ENCODE measurements at places on chromosomes 3 and 15.

- DNase-seq = no peak
These were observed 780.4 kb upstream of the ALCAM start for GRCh38 chr3:104586344-104586743.

DNA sequence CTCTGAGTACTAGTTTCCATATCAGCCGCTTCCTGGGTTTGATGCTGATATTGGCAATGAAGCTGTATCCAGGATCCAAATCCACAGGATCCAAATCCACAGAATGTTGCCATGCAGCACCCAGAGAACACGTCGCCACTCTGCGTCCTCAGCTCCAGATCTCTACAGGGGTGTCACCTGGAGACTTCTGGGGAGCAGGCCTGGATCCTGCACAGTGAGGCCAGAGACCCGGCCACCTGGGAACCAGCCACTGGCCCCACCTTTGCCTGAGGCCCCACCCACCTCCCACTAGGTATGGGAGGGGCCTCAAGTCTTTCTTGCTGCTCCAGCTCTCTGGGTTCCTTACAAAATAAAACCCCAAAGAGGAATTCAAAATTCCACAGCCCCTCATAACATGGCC, 123.9 kb downstream of the LRRK1 start:
- no peak for DNase-seq

GRCh38 chr15:26970712-26971210, at the start of gene GABRG3:
Gene GABRG3, plus strand, starts transcription at chr15:26971181.
- DNase-seq = no peak

GRCh38 chr3:158642005-158642404, 2.3 kb upstream of the GFM1 start:
- no peak for DNase-seq

DNA sequence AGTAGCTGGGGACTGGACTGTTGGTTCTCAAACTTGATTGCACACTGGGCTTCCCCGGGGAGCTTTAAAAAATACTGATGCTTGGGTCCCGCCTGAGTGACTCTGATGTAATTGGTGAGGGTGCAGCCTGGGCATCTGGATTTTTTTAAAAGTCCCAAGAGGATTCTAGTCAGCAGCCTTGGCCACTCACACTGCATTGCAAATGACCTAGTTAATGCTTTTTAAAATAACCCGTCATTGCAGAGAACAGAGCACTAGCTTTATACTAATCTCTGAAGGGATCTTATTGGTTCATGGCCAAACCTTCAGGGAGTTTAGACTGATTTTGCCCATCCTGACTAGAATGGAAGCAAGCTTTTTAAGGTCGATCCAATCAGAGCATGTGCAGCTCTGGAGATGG, 310.6 kb upstream of the PROK2 start:
- DNase-seq = no peak

DNA sequence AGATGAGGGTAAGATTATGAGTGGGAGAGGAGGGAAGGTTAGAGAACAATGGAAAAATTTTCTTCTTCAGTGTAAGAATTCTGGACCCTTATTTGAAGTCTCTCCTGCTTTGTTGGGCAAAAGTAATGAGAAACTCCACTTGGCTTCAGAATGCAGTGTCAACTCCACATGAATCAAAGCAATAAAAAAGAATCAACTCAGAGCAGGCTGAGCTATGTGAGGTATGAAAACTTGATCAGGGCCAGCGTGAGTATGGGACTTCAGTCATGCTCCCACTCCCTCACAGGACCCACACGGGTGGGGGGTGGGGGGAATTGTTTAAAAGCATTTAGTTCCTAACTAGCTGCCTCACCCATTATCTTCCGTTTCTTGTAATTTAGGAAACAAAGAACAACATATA, 502.2 kb downstream of the PDCD6IP start:
- no peak for DNase-seq

DNA sequence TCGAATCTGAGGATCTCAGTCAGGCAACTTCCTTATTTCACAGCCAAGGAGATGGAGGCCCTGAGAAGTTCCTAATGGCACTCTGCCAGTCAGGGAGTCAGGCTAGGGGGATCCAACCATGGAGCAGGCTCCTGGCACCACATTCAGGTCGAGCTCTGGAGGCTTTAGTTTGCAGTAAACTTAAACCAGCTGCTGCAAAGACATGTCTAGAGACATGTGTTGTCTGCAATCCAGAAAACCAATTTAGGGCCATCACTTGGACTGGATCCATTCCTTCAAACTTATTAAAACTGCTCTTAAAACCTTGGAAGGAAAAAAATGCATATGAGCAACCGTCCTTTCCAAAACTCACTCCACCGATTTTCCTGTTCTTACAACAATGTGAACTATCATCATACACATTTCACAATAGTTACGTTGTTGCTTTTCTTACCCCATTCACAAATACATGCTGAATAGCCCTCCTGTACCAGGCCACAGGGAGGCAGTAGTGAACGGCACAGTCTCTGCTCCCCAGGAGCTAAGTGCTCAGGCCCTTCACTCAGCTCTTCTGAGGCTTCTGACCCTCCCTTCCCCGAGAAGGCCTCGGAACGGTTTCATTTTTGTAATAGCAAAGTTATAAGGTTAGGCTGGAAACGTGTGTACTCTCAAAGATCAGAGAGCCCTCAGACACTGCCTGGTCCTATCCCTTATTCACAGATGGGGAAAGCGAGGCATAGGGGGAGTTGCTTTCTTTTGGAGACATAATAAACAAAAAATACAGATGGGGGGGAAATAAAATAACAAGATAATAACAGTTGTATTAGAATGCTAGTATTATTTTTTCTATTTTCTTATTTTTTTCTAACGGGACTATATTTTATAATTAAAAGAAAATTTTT, 20.1 kb downstream of the RFT1 start:
- peak; percentile 50 for DNase-seq

GRCh38 chr15:56732135-56732885, 999 bp downstream of the ZNF280D start:
- no peak for DNase-seq

- peak; percentile 81 for DNase-seq
These were observed 6.7 kb upstream of the PSTPIP1 start for GRCh38 chr15:76987896-76988860.

- DNase-seq = no peak
These were observed 421.7 kb downstream of the TUSC7 start for GRCh38 chr3:117131259-117131658.

DNA sequence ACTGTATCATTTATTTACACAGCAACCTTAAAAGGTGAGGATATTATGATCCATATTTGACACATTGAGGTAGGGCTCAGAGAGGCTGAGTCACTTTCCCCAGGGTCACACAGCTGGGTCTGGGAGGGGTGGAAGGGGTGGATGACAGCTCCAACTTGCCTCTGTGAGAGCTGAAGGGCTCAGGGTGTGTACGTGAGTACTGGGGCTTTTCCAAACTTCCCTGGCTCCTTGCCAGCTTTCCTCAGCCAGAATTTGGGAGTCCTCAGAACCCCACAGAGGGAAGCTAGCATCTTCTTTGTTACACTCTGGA, 58.3 kb upstream of the SLC6A11 start:
- peak; percentile 13 for DNase-seq

DNA sequence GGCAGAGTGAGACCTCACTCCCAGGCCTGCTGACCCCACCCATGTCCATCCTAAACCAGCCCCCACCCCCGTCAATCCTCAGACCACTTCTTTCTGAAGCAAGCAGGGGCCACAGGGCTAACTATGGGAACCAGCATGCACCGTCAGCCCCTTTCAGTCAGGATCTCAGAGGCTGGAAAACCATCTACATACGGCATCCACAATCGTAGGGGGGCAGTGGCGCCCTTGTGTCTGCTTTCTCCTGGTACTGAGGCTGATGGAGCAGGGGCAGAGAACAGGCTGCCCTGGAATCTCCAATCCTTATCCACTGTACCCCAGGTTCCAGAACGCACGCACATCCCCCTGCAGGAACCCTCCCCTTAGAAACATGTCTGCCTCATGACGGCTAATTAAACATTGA, 56.6 kb downstream of the XXYLT1 start:
- DNase-seq = no peak

- DNase-seq = no peak
These were observed 25.9 kb downstream of the CSTA start for GRCh38 chr3:122350814-122351418.

GRCh38 chr3:34202975-34203374, 404.5 kb downstream of the PDCD6IP start:
- no peak for DNase-seq

DNA sequence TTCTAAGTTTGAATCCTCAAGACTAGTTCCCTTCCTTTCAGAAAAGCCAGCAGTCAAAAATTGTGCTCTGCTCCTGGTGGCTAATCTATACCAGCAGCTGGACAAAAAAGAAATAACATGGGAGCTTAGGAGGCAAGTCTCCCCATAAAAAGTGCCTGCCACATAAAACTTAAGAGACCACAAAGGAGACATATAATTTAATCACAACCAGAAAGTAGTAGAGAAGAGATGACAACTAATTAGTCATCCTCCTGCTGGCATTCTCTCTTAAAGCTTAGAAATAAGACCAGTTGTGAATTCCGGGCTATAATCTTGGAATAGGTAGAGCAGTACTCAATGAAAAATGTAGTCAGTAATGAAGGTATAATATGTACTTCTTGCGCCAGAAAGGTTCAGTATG, 20.2 kb upstream of the IMPG2 start:
- DNase-seq = no peak

GRCh38 chr3:39263576-39263975, 16.3 kb downstream of the CX3CR1 start:
- DNase-seq = no peak

DNA sequence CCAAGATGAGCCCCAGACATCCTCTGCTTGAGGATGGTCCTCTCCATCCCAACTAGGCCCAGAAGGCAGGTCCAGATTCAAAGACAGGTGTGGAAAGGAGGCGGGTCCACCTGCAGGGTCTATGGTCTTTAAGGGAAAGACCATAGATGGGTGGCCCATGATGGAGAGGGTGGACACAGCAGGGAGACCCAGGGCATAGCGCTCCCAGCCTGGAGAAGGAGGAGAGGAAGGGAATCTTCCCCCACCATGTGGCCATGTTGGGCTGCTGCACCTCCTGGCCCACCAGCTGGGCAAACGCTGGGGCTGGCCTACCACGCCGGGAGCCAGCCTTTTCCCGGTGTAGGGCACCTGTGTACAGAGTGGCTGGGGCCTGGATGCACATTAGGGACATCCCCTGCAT, 265.2 kb upstream of the TLE3 start:
- no peak for DNase-seq

DNA sequence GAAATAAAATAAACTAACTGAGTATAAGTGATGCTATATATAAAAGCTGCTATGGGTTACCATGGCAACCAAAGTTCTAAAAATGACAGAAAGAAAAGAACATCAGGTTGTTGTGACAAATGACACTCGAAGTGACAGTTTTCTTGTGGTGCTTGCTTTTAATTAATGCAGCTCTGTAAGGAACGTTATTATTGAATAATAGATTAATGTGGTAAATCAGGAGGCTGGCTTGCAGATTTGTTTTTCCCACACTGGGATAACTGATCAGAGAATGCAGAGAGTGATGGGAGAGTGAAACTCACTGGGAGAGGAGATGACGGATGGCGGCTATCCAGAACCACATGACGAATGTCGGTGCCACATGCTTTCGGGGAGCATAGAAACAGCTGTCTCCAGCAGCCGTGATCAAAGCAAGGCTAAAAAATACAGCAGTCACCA, 207.0 kb upstream of the ATP10A start:
- DNase-seq = no peak

DNA sequence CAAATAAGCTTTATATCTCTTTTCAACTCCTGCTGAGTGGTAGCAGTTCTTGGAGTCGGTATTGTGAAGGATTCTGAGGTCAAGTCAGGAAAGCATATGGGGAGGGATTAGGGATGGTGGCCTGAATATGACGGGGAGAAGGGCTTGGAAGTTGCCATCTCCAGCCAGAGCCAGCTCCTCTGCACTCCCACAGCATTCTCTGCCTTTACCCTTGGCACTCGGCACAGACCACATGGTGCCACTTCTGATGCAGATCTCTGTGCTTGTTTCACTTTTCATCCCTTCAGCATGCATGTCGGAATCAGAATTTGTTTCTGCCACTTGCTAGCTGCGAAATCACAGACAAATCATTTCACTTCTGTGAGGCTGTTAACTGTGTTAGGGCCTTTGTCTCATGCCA, 52.5 kb downstream of the RAB11A start:
- DNase-seq = no peak

DNA sequence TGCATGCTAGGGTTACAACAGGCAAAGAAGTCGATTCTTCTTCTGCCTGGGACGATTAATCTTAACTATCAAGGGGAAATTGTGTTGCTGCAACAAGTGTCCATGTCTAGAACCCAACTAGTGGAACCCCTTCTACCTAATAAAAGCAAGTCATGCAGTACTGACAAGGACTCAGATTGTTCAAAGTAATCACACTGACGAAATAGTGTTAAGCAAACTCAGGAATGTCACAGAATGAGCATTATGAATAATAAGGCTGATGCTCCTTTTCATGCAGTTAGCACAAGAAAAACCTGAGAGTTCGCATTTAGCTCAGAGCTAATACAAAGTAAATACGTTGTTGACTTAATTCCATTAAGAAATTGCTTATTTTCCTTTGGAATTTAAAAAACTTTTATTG, 47.5 kb upstream of the TRIM42 start:
- DNase-seq = no peak

DNA sequence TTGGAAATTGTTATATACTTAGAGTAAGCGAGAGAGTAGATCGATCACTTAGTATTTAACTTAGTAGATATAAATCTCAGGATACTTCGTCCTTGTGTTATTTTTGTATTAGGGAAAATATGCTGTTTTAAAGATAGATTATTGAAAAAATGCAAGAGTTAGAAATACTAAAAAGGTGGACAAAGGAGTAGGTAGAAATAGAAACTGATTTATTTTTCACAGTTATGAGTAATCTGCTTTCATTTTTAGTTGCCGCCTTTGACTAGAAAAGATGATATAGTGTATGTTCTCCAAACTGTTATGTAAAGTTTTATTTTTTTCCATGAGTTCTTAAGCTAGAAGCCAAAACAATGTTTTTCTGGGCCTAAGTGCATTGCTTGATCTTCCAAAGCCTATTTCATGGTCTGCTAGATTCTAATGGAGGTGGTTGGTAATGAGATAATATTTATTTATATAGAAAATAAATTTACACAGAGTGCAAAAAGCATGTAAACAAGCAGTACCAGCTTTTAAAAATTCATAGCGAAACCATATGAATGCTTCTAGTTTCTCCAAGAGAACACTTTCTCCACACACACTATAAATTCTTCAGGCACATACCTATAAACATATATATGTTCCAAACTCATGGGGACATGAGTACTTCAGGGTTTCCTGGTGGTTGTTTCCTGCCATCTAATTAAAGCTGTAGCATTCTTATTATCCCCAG, 61.1 kb downstream of the DIPK2A start:
- DNase-seq = no peak

DNA sequence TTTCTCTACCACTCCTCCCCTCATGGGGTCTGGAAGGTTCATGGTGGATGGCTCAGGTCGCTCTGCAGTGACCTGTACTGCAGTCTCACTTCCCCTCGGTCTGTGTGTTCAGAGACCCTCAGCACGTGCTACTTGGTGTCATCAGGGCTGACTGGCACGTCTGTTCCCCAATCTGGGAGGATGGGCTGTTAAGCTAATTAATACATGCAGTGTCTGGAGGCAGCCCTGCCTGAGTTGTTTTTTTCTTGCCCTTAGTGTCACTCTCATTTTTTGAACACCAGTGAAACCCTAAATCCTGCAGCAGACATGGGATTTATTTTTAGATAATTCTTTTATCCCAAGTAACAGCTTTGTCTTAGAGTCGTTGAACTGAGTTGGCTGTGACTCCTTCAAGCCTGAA, 64.6 kb downstream of the ARNT2 start:
- no peak for DNase-seq

GRCh38 chr3:72137865-72138861, 353.2 kb upstream of the PROK2 start:
- DNase-seq = peak; percentile 52

- DNase-seq = no peak
These were observed 2.5 kb downstream of the MORC1 start for GRCh38 chr3:109115451-109115850.

Data from activated naive CD8-positive, alpha-beta T cell treated with anti-CD3 and anti-CD28 coated beads for 36 hours (primary cell).